ENCODE measurements at places on chromosomes 5 and 9. TPM values are rescaled to one million over a fixed set of nuclear protein-coding genes. Genes with fewer than 3 reads are reported as not detected.

- no peaks in the 10 kb centered on the region for H3K27me3 ChIP-seq
- no peak for DNase-seq
- H3K27ac ChIP-seq = no peak overlapping the region
- peaks cover 3% of the 10 kb centered on the region for H3K4me1 ChIP-seq
- no peak overlapping the region for H3K4me3 ChIP-seq
These were observed 18.2 kb upstream of the IL7R start for GRCh38 chr5:35838370-35839042.

DNA sequence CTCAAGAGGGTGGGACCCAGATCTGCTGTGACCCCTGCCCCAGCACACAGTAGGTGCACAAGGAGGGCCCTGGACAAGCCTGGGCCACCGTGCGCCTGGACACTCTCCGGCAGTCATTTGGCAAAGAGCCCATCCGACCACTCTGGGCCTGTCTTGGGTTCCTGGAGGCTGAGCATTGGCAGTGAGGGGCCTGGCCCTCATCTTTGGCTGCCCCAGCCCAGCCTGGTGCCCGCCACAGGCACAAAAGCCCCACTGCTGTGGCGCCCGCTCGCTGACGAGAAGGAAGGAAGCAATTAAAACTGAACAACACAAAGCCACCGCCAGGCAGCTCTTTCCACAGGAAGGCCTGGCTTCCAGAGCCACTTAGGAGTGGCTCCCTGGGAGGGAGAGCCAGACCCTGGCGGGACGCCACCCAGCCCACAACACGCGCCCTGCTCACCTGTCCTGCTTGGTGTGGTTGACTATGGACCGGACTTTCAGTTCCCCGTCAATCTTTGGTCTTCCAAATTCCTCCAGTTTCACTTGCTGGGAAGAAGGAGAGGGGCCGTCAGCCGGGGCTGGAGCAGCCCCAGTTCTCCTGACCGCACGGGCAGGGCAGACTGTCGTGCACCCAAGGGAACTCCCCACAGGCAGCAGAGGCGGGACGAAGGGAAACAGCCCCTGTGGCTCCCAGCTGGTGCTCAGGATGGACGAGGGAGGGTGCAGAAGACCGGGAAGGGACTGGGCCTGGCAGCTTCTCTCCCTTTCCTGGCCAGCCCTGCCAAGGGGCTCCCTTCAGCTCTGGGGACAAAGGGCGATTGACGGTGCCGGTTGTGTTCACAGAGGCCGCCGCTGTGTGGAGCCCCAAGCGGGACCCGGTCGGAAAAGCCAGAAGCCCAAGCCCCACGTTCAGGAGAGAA lies 50.9 kb upstream of the SARDH start:
- no peaks in the 10 kb centered on the region for H3K27me3 ChIP-seq
- no peak overlapping the region for H3K27ac ChIP-seq
- peaks cover 7% of the 10 kb centered on the region for H3K4me1 ChIP-seq
- DNase-seq = no peak
- H3K36me3 ChIP-seq = no peaks in the 10 kb centered on the region
- H3K4me3 ChIP-seq = no peak overlapping the region

GRCh38 chr9:107407675-107408074 lies 81.9 kb downstream of the KLF4 start:
- H3K4me1 ChIP-seq = no peaks in the 10 kb centered on the region
- no peak for DNase-seq
- no peaks in the 10 kb centered on the region for H3K27me3 ChIP-seq
- no peak overlapping the region for H3K27ac ChIP-seq
- H3K4me3 ChIP-seq = no peak overlapping the region
- H3K36me3 ChIP-seq = no peaks in the 10 kb centered on the region

DNA sequence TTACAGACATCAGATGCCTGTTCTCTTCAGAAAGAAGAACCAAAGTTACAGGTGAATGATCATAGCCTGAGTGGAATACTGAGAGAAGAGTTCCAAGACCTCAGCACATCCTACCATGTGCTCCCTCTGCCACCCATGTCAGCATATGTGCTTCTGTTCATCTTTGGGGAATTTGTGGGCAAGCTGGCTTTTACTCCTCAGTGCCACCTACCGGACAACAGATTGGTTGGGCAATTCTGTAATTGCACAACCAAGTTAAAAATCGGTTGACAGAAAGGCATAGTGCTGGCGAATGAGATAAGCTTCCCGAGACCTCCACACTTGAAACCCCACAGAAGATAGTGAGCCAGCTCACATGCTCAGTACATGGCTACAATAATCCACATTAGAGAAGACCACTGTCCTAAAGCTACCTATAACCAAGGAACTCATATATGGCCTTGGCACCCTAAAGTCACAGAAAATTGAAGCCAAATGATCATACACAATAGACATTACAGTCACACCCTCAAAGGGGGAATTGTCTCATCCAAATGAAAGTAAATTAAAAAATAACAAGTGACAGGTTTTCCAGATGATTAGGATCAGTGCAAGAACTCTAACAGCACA lies 1238.0 kb upstream of the NUDT12 start:
- no peak for DNase-seq
- no peaks in the 10 kb centered on the region for H3K36me3 ChIP-seq
- no peak overlapping the region for H3K4me3 ChIP-seq
- H3K27ac ChIP-seq = no peak overlapping the region

DNA sequence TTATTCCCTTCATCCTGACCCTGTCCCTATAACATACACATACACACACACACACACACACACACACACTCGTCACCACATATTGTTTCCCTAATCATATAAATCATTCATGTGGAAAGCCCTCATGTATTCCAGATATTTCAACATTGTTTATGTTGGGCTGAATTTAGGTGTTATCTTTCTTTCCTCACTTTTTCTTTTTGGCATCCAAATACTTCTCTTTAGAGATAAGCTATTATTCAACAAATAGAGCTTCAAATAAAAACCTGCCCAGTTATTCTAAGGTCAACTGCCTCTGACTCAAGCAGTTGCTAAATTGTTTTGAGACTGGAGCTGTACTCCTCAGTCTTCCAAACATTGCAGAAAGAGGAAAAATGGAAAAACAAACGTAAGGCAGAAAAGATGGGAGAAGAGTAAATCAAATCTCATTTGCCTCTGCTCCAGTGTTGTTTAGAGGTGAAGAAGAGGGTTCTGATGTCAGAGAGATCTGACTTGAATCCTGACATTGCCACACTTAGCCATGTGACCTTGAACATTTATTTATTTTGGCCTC lies 215.7 kb downstream of the GAS1 start:
- H3K4me1 ChIP-seq = no peaks in the 10 kb centered on the region
- no peak for DNase-seq
- no peaks in the 10 kb centered on the region for H3K36me3 ChIP-seq
- no peak overlapping the region for H3K27ac ChIP-seq
- H3K4me3 ChIP-seq = no peak overlapping the region

- DNase-seq = no peak
- peak overlapping the region; percentile 25 for H3K4me3 ChIP-seq
- H3K4me1 ChIP-seq = no peaks in the 10 kb centered on the region
- H3K36me3 ChIP-seq = no peaks in the 10 kb centered on the region
These were observed 635 bp downstream of the FBN2 start for GRCh38 chr5:128537221-128537999.

DNA sequence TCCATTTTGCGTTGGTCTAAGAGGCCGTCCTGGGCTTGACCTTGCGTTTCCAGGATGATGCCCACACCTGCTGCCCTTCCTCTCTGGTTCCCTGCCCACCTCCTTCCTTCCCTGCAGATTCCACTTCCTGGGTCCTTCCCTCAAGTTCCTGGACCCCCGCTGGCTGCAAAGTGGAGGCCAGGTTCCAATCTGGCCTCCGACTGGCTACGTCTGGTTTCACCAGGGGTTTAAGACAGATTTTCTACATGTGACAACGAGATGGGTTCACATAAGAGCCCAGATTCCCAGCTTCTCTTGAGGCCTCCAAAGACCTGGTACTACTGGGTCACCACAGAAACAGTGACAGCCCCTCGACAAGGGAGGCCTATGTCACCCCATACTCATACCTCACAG lies 2.1 kb downstream of the MGAT4B start:
- no peak overlapping the region for H3K27ac ChIP-seq
- no peak for DNase-seq
- H3K4me3 ChIP-seq = no peak overlapping the region
- H3K4me1 ChIP-seq = peaks cover 16% of the 10 kb centered on the region
- peaks cover 5% of the 10 kb centered on the region for H3K36me3 ChIP-seq

TSC1 gene
- 18.7 TPM for polyA plus RNA-seq

SLC36A3 gene
- under 0.01 TPM for polyA plus RNA-seq
